ENCODE measurements at places on chromosomes 13 and 19.

- no peak for DNase-seq
Observed at GRCh38 chr13:37074703-37075102, 15.2 kb upstream of the SUPT20H start.

- DNase-seq, result peak; percentile 16
Observed at GRCh38 chr19:329876-330275, 14.7 kb downstream of the MIER2 start.

GRCh38 chr13:39095500-39095899 is 57.2 kb downstream of the NHLRC3 start:
- DNase-seq, result no peak

GRCh38 chr19:6457958-6458694 is 1.5 kb downstream of the SLC25A23 start:
- no peak for DNase-seq

DNA sequence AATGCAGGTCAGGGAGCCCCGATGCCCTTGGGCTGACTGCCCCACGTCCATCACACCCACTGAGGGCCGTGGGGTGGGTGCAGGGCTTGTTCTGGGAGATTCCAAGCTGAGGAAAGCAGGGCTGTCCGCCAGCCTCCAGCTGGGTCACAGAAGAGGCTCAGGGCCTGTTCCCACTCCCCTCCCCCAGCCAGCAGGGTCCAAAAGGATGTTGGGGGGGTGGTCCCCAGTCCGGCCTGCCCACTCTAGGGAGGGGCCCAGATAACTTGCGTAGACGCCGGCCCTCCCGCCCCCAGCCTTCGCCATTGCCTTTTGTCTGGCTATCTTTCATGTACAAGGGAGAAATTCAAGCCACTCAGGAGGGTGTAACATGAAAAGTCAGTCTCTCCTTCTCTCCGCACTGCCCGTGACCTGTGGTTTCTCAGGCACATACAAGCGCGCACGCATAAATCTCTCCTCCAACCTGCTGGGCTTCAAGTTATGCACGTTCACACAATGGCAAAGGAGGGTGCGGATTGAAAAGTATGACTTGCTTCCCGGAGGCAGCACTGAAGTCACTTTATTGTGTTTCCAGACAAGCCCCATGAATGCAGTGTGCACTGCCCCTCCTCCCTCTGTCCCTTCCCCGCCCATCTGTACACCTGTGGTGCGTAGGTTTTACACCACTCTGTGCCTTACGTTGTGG is 20.2 kb downstream of the CARM1 start:
- peak; percentile 26 for DNase-seq

- DNase-seq, result no peak
Observed at GRCh38 chr13:28586439-28587173, 72.3 kb upstream of the POMP start.
